ENCODE measurements at places on chromosomes 12 and 14.

GRCh38 chr12:58026426-58026825 is 85.1 kb downstream of the ATP23 start:
- DNase-seq, result no peak

GRCh38 chr14:93368996-93369712 is 22.2 kb downstream of the COX8C start:
- DNase-seq, result no peak

DNA sequence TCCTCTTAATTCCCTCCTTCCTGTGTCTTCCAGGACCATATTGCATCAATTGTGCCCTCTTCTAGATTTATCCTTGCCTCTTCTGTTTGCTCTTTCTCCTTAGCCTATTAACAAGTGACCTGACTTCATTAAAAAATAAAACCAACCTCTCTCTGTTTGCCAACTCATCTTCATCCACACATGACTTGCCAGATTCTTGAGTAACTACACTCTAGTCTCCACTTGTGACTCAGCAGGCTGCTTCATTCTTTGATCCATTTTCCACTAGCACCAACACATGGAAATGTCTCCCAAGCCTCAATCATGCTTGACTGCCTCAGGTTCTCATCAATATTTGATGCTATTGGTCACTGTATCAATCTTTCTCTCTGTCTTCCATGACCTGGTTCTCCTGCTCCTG is 492.4 kb upstream of the TMPO start:
- no peak for DNase-seq

- peak; percentile 8 for DNase-seq
Observed at GRCh38 chr12:45669093-45669492, 60.4 kb upstream of the ARID2 start.

- DNase-seq, result no peak
Observed at GRCh38 chr14:68727315-68728047, 65.4 kb downstream of the ZFP36L1 start.

All from germinal center (tissue), 1 donor.